ENCODE measurements at places on chromosomes 3 and 15.
A peak's percentile ranks its signal among the peaks of the same experiment; 100 is the strongest.

DNA sequence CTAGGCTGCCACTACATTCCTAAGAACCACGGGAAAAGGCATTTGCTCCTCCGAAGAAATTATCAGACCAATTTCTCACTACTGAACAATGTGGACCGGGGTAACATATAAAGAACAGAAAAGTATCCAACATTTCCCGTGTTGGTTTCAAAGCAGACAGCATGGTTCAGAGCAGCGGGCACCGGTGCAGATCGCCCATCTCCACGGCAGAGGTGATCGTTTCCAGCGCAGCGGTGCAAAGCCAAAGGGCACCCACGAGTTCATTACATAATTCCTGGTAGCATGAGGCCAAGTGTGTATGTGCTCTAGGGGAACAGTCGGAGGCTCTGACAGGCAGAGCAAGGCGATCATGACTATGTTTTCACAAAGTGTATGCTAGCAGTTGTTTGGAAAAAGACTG, 13.2 kb downstream of the GRK7 start:
- DNase-seq, result no peak

GRCh38 chr3:31275038-31275572, 257.6 kb upstream of the STT3B start:
- peak; percentile 9 for DNase-seq

DNA sequence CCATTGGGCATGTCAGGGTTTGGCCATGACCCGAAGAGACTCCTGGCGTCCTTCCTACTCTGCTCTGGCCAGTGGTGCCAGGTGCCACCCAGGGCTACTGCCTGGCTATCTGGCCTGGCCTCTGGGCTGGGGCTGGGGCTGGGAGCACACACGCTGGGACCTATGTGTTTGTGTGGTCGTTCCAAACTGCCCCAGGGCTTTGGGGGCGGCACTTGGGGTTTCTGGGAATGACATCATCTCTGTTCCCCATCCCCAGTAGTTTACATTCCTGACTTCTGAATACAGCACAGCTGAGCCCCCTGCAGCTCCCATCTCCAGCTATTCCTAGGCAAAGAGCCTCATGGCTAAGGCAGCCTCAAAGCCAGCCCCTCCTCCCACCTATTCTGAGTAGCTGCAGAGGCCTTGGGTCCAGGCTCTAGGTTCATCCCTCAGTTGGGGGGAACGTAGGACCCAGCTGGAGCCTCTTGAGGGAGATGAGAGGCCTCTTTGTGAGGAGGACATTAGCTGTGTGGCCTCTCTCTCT, 24.3 kb downstream of the PLEKHO2 start:
- DNase-seq, result no peak

DNA sequence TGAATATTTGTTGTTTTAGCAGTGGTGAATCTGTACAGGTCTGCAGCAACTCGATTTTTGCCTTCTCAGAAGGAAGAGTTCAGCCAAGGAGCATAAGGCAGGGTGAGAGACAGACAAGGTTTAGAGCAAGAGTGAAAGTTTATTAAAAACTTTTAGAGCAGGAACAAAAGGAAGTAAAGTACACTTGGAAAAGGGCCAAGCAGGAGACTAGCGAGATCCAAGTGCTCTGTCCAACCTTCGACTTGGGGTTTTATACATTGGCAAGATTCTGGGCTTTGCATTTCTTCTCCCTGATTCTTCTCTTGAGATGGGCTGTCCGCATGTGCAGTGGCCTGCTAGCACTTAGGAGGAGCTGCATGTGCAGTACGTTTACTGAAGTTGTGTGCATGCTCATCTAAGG, 46.7 kb upstream of the AADACL2 start:
- DNase-seq, result no peak

- DNase-seq, result no peak
These were observed 190.1 kb downstream of the FAM43A start for GRCh38 chr3:194875581-194876402.

- no peak for DNase-seq
These were observed 41.6 kb downstream of the ATP2B2 start for GRCh38 chr3:10463533-10464434.

GRCh38 chr15:85748176-85748575, 46.5 kb downstream of the KLHL25 start:
- no peak for DNase-seq

DNA sequence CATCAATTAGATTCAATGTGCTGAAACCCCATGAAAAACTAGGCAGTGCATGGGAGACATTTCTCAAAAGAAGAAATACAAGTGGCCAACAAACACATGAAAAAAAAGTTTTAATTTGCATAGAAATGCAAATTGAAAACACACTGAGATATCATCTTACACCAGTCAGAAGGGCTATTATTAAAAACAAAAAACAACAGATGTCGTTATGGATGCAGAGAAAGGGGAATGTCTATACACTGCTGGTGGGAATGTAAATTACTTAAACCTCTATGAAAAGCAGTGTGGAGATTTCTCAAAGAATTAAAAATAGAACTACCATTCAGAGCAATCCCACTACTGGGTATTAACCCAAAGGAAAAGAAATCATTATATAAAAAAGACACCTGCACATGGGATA, 98.7 kb downstream of the CCNL1 start:
- DNase-seq, result no peak

- DNase-seq, result no peak
These were observed 172.6 kb upstream of the CNTN3 start for GRCh38 chr3:74787011-74787410.

DNA sequence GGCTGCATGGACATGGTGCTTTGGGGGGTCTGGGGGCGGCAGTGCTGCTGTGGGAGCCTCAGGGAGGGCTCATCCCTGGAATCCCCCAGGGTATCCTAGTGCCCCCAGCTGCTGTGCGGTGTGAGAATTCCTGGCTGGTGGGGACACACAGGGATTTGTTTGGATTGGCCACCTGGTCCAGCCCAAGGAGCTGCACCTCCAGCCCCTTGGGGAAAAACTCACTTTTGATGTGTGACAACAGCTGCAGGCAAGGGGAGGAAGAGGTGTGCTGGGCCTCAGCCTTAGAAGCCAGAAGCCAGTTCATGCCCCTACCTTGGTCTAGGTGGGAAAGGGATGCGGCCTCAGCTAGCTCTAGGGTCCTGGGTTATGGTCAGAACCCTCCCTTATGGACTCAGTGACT, 8.4 kb upstream of the COMMD4 start:
- no peak for DNase-seq

DNA sequence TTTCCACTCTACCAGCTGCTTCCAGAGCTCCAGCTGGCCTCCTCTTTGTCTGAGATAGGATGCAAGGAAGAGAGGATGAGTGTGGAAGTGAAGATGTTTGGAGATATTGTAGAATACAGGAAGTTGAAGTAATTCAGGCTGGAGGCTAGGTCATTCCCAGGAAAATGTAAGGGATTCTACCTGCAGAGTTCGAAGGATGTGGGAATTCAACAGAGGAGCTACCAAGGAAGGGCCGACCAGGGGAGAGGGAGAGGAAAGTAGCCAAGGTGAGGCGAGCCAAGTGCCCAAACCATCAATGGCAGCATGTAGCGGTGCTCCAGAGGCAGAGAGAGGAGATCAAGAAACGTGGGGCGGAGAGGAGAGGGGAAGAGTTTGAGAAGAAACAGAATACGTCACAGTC, 49.0 kb upstream of the EPHB3 start:
- no peak for DNase-seq

- DNase-seq, result peak; percentile 80
These were observed 49.9 kb downstream of the P3H2 start for GRCh38 chr3:190070622-190071347.

DNA sequence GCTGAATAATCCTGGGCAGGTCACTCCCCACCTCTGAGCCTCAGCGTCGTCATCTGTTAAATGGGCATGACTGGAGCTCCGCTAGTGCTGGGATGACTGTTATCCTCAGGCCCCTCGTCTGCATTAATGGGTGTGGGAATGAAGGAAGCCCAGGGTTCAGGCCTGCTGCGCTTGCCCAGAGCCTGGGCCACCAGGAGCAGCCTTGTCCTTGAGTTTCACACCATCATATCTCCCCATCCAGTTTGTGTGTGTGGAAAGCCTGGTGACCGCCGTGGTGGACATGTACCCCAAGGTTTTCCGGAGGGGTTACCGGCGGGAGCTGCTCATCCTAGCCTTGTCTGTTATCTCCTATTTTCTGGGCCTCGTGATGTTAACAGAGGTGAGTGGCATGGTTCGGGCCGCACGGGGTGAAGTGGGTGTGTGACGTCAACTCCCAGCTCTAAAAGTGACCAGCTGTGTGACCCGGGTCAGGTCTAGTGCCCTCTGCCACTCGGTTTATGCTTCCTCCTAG, 63.5 kb upstream of the SLC6A1 start:
- no peak for DNase-seq

DNA sequence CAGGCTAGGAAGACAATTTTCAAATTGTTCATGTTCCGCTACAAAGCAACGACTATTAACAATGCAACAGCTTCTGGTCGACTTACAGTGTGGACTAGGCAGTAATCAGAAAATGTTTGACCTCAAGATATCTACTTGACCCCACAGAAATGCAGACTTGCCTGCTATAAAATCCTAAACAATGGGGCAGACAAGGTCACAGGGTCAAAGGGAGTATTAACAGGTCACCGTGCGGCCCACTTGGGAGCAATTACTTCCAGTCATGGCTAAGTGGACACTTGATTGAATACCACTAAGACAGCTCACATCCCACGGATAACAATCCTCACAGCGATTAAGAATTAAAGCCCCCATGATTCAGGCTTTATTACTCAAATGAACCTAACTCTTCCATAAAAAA, 58.9 kb downstream of the FOXP1 start:
- DNase-seq, result no peak

DNA sequence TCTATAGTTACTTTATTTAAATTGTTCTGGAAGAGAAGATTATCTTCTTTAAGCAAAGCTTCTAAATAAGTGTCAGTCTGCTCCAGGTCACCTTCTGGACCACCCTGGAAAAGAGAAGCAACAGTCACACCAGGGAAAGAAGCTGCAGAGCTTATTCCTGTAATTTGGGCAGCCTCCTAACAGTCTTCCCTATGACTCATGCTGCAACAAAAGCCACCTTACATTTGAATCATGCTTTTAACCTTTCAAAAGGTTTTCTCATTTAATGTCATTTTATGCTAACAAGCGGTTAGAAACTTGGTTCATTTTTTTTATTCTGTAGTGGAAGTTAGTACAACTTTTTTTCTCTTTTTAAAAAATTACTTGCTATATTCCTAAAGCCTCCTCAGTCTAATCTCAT, 5.3 kb upstream of the GUCA1C start:
- no peak for DNase-seq

- peak; percentile 99 for DNase-seq
These were observed 54.7 kb upstream of the TRAK1 start for GRCh38 chr3:42036483-42036823.

- DNase-seq, result no peak
These were observed 1.3 kb downstream of the TCF12 start for GRCh38 chr15:56919609-56920366.

- DNase-seq, result no peak
These were observed 53.6 kb downstream of the RHCG start for GRCh38 chr15:89442671-89443307.

DNA sequence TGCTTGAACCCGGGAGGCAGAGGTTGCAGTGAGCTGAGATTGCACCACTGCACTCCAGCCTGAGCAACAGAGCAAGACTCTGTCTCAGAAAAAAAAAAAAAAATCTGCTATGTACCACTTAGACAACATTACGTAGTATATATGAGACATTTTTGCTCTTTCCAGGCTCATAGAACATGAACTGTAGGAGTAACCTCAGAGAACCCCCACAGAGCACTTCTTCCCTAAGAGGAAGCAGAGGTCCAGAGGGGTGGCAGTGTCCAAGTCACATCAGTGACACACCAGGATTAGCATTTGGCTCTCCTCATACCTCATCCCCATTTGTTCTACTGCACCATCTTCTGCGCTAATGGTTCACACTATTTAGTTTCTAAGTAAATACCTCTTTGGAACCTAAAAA, 33.7 kb downstream of the ARRDC4 start:
- no peak for DNase-seq

DNA sequence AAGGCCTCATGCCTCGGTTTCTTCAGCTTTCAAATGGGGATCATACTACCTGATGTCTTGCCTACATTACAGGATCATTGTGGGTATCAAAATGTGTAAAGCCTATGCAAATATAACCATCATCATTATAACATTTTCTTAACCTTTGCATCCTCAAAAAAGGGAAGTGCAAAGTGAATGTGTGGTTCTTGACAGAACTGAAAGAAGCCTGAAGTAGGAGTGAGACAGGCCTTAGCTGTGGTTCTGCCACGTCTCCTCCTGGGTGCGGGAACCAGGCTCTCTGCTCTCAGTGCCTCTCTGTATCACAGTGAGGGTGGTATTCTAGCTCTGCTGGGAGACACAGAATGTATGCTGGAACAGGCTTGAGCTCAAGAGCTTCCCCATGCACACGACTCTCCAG, 316.9 kb upstream of the ICE2 start:
- DNase-seq, result no peak

- no peak for DNase-seq
These were observed 19.3 kb upstream of the LZTFL1 start for GRCh38 chr3:45861043-45861719.

DNA sequence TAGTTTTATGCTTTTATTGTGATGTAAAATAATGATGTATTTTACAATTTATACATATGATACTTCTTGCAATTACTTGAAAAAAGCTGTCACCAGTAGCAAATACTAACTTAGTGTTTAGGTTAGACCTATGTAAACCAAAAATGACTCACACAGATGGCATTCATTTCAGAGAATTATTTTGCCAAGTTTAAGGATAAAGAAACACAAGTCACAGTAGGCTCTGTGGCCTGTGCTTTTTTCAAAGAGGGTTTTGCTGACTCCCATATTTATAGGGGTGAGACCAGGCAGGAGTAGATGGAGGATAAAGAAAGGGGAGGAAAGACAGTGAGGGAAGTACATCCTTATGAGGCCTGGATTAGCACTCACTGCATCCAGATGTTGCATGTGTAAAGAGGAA, 356.6 kb upstream of the NPAP1 start:
- DNase-seq, result no peak

- no peak for DNase-seq
These were observed 36.8 kb upstream of the SCAANT1 start for GRCh38 chr3:63949005-63949404.

DNA sequence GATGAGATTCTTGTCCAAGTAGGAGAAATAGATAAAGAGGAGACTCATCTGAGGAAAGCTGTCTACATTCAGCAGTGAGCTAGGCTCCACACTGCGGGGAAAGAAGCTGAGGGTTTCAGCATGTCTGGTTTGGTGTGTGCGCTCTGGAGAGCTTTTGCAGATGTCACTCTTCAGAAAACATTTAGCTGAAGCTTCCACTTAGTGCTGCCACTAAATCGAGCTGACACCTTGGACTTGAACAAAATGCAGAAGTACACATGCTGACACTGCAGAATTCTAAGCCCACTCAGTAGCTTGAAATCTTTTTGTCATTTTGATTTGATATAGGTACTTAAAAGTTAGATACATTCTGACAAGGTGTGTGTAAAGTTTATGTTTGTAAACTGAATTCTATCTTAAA, 32.3 kb upstream of the CRTC3 start:
- DNase-seq, result no peak
